ENCODE measurements at places on chromosomes 12 and 14.

DNA sequence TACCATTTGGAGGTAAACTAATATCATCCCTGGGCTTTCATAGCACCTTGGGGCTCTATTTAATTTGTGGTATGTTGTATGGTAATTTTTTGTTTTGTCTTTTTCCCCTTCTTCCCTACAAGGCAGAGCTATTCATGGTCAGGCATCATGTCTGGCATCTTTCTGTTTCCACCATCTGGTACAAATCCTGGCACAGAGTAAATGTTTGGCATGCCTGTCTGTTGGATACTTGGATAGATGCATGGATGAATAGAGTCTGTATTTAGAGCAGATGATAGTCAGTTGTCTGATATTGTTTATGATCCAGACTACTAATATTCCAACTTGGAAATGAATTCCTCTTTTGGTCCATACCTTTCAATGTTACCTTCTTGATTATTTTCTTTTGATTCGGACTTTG is 139.8 kb downstream of the NEDD1 start:
- no peak for DNase-seq

DNA sequence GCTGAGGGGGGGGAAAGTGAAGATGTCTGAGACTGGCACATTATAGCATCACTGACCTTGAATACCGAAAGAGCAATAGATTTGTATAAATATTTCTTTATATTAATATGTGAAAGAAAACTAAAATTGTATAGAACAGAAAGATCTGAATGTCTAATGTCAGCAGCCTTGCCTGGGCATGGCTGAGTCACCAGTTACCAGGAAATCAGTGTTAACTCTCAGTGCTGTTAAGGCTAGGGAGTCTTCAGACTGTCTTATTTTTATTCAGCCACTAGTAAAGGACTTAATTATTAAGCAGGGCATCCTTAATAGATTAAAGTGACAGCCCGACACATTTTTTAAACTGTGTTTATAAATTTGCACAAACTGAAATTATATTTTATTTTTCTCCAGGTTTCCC is 122.9 kb upstream of the AEBP2 start:
- DNase-seq = no peak

- no peak for DNase-seq
These were observed 397.5 kb upstream of the PDE3A start for GRCh38 chr12:19970821-19971220.

DNA sequence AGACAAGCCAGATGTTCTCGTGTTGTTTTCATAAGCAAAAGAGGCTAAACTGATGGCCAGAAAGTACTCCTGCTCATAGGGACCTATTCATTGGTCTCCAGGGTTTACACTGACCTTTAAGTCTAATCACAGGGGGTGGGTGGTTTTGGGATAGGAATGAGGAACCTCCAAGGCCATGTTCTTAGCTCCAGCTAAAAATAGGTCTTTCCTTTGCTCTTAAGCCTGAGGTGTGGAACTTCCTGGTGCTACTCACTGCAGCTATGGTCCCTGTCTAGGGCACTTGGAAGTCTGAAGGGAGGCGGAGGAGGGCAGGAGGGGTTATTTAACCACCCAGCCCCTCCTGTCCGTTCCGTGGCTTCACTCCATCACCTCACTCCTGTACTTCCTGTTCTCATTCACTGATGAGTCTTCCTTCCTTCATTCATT is 18.6 kb downstream of the GPRC5A start:
- DNase-seq = no peak

DNA sequence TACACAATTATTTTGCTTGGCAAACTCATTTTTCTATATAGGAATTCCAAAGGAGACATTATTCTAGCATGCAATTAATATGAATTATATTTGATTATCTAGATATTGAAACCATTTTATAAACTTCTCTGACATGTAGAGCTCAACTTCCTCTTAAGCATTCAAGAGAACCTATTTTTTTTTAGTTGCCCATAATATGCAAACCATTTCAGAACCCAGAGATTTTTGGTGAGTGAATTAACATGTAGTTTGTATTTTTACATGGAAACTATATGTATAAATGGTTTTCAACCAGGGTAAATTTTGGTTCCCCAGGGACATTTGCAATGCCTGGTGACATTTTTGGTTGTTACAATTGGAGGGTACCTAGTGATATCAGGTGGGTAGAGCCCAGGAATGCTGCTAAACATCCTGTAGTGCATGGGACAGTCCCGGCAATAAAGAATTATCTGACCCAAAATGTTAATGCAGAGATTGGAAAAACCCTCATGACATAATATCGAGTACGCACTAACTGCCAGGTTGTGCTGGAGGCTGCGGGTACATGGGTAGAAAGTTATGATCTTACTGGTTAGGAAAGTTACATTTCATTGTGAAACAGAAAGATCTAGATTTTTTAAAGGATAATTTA is 338.9 kb upstream of the GARIN2 start:
- DNase-seq = no peak

DNA sequence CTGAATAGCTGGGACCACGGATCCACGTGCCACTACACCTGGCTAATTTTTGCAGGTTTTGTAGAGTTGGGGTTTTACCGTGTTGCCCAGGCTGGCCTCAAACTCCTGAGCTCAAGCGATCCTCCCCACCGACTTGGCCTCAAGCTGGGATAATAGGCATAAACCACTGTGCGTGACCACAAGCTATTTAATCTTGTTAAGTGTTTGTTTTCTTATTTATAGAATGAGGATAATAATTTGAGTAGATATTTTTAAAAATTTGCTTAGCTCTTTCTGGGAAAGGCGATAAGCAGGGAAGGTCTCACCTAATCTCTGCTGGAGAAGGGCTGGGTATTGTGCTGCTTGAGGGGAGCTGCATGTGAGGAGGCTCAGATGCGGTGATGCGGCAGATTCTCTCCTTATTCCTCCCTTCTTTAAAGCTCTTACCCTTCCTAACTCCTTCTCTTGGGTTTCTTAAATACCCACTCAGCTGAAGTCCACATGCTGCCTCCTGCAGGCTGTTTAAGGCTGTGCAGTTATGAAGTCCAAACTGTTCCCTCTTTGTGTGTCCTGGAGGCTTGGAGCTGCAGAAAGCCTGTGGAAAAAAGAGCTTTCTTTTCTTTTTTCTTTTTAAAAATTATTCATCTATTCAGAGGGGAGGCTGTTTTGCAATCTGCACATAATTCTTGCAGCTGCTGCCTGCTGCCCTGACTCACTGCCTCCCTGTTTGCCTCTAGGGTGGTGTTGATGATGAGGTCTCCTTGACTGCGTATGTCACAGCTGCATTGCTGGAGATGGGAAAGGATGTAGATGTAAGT is 37.9 kb downstream of the A2ML1 start:
- DNase-seq = peak; percentile 21

- DNase-seq = no peak
These were observed 4.9 kb upstream of the MAX start for GRCh38 chr14:65107200-65107599.

- DNase-seq = no peak
These were observed 18.0 kb upstream of the RNASE10 start for GRCh38 chr14:20487396-20487725.

GRCh38 chr14:64812412-64812811 is 67.3 kb downstream of the SPTB start:
- no peak for DNase-seq

GRCh38 chr12:95687937-95688336 is 102.6 kb downstream of the NTN4 start:
- DNase-seq = no peak

DNA sequence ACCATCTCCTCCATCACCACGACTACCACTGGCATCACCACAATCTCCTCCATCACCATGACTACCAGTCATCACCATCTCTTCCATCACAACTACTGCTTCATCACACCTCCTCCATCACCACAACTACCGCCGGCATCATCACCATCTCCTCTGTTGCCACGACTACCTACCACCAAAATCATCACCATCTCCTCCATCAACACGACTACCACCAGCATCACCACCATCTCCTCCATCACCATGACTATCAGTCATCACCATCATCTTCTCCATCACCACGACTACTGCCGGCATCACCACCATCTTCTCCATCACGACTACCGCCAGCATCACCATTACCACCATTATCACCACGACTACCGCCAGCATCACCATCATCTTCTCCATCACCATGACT is 89.5 kb downstream of the RIMBP2 start:
- DNase-seq = no peak

Data from GM12892 (cell line).